Central memory CD4-positive, alpha-beta T cell (primary cell): ENCODE measurements at places on chromosomes 6 and 20.

DNA sequence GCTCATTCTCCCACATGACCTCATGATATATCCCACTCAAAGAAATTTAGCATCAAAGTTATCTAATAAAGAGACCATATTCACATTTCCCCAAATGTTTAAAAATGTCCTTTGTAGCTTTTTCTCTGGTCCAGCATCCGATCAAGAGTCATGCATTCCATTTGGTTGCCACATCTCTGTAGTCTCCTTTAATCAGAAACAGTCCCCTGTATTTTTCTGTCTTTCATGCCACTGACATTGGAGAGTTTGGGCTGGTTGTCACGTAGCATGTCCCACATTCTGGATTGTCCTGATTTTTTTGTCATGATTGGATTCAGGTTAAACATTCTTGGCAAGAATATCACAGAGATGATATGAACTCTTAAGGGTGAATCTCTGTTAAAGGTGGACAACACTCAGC, 55.7 kb downstream of the SNX5 start:
- DNase-seq = no peak

DNA sequence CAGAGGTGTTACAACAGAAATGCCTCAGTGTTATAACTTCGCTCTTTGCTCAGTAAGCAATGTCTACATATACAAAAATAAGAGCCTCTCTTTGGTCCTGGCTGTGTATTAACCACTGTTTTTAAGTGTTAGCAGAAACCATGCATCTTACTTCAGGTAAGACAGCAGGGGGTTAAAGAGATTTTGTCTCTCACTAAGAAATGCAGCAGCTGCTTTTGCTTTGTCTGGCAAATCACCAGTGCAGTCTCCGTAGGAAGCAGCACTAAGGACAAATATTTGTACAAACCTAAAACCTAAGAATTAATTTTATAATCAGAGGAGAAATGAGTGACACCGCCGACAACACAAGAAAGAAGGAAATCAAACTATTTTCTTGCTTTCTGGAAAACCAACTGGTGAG, 758 bp downstream of the SMIM28 start:
- DNase-seq = no peak

- DNase-seq = no peak
These were observed 51.3 kb downstream of the EFCAB8 start for GRCh38 chr20:32909896-32910571.

GRCh38 chr20:38505091-38505455, 32.4 kb downstream of the RALGAPB start:
- no peak for DNase-seq

DNA sequence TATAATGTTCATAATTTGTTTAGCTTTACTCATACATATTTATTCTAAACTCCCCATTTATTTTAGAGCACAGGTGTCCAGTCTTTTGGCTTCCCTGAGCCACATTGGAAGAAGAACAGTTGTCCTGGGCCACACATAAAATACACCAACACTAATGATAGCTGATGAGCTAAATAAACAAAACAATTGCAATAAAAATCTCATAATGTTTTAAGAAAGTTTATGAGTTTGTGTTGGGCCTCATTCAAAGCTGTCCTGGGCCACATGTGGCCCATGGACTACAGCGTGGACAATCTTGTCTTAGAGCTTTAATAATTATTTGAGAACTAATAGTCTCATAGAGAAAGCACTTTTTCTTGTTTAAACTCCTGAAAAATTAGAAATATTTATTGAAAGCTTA, 131.3 kb downstream of the MYO6 start:
- no peak for DNase-seq

DNA sequence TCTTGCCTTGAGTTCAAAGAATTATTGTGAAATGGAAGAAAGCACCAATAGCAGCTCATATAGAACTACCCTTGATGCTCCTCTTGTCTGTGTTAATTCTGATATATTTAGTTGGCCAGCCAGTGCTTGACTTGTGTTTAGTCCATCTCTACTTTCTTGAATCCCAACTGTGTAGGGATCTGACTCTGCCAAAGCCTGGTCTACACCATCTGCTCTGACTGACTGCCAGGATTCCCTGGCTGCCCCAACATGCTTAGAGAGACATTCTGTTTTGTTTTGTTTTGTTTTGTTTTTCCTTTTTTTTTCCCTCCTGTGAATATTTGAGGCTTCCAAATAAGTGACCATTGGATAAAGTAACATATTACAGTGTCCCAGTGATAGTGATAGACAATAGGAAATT, 953.7 kb upstream of the MANEA start:
- no peak for DNase-seq

DNA sequence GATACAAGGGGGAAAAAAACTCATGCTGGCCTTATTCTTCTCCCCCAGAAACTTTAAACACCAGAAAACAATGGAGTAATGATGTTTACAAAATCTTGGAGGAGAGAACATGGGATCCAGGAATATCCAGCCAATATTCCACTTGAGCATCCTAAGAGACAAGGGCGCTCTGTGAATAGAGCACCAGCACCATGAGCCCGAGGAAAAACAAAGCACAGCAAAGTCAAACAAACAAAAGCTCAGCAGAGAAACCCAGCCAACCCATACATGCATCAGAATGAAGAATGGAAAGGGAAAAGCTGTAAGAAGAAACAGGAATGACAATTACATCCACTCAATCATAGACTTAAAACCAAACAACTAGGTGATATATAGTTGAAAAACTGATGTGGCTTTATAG, 4.6 kb upstream of the NAA20 start:
- DNase-seq = no peak

GRCh38 chr6:68127074-68127473, 508.0 kb upstream of the ADGRB3 start:
- no peak for DNase-seq

DNA sequence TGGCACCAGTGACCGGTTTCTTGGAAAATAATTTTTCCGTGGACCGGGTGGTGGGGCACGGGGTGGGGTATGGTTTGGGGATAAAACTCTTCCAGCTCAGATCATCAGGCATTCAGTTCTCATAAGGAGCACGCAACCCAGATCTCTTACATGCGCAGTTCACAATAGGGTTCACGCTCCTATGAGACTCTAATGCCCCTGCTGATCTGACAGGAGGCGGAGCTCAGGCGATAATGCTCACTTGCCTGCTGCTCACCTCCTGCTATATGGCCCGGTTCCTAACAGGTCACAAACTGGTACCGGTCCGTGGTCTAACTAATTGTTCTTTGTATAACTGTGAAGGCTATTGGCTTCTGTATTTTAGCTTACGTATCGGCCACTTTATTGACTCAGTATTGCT, 51.7 kb downstream of the VSTM2L start:
- DNase-seq = no peak

- DNase-seq = no peak
These were observed 255.9 kb downstream of the LAMA2 start for GRCh38 chr6:129138739-129139405.

GRCh38 chr20:51339721-51340450, 202.6 kb downstream of the NFATC2 start:
- no peak for DNase-seq

- DNase-seq = peak; percentile 22
These were observed 81.3 kb upstream of the CCDC28A start for GRCh38 chr6:138692058-138692977.

DNA sequence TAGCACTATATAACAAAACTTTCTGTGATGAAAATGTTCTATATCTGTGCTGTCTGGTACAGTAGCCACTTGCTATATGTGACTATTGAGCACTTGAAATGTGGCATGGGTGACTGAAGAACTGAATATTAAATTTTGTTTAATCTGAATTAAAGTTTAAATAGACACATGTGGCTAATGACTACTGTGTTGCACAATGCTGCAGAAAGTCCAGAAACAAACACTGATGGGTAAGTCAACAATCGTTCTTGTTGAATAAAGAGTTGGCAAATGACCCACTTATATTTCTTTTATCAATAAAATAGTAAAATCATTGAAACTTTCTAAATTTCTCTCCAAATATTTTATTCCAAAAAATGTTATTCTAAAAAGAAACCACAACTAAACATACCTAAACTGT, 81.8 kb downstream of the PROKR2 start:
- no peak for DNase-seq

GRCh38 chr20:61980647-61981583, 84.8 kb downstream of the TAF4 start:
- DNase-seq = no peak

DNA sequence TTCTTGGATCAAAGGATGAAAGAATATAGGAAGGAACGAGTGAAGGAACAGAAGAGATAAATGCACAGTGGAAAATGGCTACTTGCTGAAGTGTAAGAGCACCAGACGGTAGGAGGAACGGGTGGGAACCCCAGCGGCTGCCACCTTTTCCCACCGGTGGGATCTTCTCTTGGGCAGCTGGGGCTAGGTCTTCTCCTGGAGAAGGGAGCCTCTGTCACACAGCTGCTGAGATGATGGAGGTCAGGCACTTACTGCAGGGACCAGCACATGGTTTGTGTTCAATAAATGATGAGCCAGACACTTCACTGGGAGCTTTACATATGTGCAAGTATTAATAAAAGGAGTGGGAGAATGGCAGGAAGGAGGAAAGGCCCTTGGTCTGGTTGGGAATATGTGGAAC, 123.7 kb downstream of the AGPAT4 start:
- DNase-seq = no peak

DNA sequence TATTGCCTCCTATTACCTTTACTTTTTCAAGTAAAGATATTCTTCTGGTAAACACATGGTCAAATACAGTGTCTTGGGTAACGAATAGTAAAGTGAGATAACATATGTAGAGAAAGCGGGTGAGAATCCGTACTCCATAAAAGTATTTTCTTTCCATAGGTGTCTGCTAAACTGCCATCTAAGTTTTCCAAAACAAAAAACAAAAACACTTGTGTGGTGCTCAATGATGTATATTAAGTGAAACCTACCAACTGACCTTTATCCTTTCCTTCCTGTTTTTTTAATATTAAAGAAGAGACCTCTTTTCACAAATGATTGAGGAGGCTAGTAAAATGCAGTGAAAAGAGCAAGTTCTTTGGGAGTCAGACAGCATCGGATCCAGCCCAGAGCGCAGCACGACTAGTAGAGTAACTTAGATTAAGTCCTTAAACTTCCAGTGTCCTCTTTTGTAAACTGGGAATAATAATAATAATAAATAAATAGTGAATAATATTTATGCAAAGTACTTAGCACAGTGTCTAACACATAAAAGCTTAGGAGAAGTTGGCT, 437 bp upstream of the CDKAL1 start:
- DNase-seq = no peak

- DNase-seq = no peak
These were observed 316.0 kb downstream of the TFAP2C start for GRCh38 chr20:56945057-56945456.

- DNase-seq = no peak
These were observed 77.6 kb downstream of the HIVEP2 start for GRCh38 chr6:142867355-142867801.

DNA sequence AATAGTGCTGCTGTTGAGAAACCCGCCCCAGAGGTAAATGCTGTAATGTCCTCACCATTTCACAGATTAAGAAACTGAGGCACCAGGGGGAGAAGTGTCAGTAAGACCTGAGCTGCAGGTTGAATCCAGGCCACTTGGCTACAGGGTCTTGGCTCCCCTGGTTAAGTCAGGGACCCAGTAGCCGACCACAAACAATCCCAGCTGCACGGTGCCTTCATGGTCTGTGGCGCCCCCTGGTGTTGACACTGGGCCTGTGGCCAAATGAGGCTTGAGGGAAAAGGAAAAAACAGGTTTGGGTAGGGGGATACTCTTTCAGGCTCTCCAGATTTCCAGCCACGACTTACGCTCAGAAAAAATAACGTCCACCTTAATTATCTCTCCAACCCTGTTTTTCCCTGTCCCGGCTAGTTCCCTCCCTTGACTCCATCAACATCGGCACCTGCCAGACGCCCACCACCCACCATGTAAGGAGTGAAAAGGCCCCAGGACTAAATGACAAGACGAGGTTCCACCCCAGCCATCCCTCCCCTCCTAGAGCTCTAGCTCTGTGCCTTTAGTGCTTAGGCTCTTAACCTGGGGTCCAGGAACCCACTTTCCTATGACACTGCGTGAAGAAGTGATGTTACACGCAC, 47.7 kb upstream of the POLR1H start:
- peak; percentile 22 for DNase-seq

GRCh38 chr20:36493801-36494114, 47.6 kb upstream of the MYL9 start:
- no peak for DNase-seq

GRCh38 chr6:33740204-33740608, 6.5 kb downstream of the IP6K3 start:
- DNase-seq = no peak

DNA sequence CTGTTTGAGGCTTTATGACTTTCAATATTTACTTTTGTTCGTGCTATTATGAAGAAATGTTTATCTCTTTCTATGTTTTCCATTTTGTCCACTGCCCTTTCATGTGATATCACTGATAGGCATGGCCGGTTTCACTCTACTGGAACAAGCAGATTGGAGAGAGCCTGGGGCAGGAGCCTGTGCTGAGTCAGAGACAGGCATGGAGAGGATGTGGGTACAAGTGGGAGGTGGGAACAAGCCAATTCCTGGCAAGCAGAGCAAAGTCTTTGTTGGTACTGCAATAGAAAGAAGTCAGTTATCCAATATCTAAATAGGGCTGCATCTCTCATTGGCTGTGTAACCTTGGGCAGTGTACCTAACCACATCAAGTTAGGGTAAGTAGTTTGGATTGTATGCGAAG, 545.6 kb upstream of the MAP3K7 start:
- no peak for DNase-seq

DNA sequence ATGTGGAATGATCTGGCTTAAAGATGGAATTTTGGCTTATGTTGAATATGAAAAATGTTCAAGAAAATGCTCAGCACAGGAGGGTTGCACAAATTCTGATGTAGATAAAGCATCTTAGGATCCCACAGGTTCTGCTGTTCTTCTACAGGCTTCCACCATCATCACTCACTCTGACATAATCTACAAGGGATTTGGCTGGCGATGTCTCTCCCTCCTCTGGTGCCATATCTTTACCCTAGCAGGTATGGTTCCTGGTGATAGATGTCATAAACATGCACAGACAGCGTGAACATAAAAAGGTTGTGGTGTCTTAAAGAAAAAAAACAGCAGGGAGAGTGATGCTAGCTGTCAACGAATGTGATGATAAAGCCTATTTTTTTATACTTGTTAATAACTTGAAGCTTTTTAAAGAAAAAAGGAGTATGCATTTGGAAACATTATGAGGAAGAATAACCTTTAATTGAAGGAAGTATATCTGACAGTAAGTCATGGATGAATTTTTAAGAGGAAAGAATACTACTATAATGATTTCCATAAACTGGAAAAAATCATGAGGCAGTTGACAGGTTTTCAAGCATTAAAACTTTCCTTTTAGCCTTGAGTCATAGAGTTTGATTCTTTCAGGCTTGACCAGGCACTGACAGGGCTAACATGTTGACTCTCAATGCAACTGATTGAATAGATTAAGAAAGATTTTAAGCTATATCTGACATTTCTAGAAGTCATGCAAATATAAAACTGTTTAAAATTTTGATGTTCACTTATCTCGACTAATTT, 50.1 kb downstream of the OGFRL1 start:
- no peak for DNase-seq

- no peak for DNase-seq
These were observed 64.0 kb downstream of the CTCFL start for GRCh38 chr20:57460781-57461465.

DNA sequence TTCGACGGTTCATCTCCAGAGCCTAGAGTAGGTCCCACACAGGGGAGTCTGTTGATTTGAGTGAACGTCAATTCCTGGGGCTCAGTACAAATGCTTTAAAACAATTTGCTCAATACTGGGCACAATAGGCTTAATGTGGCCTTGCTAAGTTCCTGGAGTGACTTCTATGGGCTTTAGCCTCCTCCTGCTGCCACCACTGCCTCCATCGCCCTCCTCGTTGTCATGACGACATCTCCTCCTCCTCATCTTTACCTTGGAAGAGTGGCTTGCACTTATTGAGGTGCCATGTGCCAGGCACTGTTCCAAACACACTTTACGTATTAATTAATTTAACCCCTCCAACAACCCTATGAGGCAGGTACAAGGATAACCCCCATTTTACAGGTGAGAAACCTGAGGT, 11.8 kb upstream of the ZMYND8 start:
- DNase-seq = no peak
